ENCODE measurements at places on chromosomes 1 and 21.

- DNase-seq = no peak
These were observed 70.1 kb downstream of the EPHB2 start for GRCh38 chr1:22780696-22781095.

DNA sequence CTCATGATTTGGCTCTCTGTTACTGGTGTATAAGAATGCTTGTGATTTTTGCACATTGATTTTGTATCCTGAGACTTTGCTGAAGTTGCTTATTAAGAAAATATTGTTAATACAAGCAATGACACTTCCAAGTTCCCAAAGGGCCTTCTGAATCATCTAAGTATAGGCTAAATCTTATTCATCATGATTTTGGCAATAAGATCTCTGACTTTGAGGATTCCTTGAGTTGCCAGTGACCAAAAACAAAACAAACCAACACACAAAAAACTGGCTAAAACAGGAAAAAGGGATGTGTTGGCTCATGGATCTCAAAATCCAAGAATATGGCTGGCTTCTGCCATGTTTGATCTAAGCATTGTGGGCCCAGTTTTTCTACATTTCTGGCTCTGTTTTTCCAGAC is 163.4 kb downstream of the HHIPL2 start:
- no peak for DNase-seq

- no peak for DNase-seq
These were observed 5.6 kb downstream of the EPS8L3 start for GRCh38 chr1:109757936-109758786.

GRCh38 chr21:44598061-44598460 is 2.3 kb upstream of the KRTAP10-7 start:
- DNase-seq = no peak

DNA sequence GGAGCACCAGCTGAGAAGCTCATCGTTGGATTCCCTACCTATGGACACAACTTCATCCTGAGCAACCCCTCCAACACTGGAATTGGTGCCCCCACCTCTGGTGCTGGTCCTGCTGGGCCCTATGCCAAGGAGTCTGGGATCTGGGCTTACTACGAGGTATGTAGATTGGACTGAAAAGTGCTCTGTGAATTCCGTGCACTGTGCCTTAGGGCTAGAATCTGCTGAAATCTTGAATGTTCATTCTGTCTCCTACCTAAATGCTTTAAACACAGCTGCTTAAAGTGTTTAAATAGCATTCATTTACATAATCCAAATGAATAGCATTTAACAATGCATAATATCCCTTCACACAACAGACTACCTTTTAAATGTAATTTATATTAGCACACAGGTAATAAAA is 27.9 kb downstream of the CHIA start:
- DNase-seq = no peak

DNA sequence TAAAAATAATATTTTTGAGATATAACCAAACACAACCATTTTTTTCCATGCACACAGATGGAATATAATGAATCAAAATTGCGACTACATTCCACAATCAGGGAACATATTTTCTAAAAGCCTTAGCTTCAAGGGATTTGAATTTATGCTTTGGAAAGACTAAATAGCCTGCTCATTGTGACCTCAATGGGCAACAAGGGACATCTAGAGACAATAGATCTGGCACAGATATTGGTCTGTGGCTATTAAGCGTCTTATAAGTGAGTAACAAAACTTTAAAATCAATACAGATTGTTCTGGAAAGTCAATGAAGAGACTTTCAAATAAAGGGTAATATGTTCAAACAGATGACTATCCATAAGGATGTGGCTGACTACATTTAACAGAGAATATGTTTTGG is 660.6 kb upstream of the ADGRL4 start:
- no peak for DNase-seq

GRCh38 chr1:193234530-193234929 is 48.1 kb upstream of the B3GALT2 start:
- no peak for DNase-seq

DNA sequence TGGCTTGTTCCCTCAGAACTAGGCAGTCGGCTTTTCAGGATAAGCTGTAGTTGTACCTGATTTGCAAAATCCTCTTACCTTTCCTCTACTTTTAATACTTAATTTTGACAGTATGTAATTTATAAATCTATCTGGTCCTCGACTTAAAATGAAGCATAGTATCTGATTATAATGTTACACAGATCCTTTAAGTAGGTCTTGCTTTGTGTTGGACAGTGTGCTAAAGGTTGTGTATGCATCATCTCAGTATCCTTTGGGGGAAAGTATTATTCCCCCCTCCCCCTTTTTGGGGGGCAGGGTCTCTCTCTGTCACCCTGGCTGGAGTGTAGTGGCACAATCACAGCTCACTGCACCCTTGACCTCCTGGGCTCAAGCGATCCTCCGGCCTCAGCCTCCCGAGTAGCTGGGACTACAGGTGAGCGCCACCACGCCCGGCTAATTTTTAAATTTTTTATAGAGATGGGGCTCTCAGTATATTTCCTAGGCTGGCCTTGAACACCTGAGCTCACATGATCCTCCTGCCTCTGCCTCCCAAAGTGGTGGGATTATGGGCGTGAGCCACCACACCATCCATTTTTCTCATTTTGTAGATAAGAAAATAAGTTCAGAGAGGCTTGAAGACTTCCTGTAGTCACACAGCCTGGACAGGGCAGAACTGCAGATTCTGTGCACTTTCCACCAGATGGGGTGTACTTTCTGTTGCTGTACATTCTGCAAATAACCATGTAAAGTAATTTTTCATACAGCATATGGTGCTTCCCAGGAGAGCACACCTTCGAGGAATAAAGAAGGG is 791 bp upstream of the STX6 start:
- DNase-seq = no peak

DNA sequence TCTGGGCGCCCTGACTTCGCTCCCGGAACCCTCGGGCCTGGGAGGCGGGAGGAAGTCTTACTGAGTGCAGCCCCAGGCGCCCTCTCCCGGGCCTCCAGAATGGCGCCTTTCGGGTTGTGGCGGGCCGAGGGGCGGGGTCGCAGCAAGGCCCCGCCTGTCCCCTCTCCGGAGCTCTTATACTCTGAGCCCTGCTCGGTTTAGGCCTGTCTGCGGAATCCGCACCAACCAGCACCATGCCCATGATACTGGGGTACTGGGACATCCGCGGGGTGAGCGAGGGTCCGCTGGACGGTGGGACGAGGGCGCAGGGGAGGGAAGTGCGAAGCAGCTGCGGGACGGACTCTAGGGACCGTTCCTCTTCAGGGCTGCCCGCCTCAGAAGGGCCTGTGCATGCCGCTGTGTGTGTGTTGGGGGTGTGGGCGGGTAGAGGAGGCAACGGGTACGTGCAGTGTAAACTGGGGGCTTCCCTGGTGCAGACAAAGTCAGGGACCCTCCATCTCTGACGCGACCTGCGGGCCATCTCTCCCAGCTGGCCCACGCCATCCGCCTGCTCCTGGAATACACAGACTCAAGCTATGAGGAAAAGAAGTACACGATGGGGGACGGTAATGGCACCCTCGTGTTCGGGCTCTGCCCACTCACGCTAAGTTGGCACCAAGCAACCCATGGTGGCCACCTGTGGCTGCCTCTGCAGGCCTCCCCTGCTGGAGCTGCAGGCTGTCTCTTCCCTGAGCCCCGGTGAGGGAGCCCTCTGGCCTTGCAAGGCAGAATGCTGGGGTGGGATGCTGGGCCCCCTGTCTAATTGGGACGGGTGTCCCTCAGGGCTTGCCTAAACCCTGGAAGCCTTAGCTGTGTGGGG is at the start of gene GSTM1:
Gene GSTM1 (plus strand): TSS at position 177 of the 859 bp plus-strand sequence. CDS start 57 bp downstream, at position 234.
- no peak for DNase-seq

DNA sequence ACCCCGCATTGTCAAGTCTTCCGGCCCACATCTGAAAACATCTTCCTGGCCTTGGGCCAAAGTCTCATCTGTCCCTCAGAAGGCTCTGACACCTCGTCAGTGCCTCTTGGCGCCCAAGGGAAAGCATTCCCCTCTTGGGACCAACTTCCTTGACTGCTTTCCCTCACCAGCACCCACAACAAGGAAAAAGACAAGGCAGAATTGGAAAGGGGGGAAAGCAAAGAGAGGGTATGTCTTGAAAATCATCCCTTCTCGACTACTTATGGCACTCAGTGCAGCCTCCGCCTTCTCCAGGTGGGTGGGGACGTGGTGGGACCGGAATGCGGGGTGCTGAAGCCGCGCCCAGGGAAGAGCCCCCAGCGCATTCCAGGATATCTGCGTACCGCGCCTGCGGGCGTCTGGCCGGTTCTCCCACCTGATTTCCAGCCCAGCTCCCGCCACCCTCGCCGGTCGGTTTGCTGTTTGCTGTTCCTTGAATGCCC is 554 bp upstream of the SLC39A1 start:
- no peak for DNase-seq

- no peak for DNase-seq
These were observed at the start of gene SLC6A9 for GRCh38 chr1:44031252-44032169. SLC6A9 (minus strand) TSS chr1:44031462; CDS start chr1:44024277, 7,185 bp downstream.

GRCh38 chr1:194755241-194755994 is 1569.0 kb upstream of the B3GALT2 start:
- peak; percentile 95 for DNase-seq

- peak; percentile 13 for DNase-seq
These were observed 179.7 kb upstream of the ST6GALNAC5 start for GRCh38 chr1:76687307-76688175.

DNA sequence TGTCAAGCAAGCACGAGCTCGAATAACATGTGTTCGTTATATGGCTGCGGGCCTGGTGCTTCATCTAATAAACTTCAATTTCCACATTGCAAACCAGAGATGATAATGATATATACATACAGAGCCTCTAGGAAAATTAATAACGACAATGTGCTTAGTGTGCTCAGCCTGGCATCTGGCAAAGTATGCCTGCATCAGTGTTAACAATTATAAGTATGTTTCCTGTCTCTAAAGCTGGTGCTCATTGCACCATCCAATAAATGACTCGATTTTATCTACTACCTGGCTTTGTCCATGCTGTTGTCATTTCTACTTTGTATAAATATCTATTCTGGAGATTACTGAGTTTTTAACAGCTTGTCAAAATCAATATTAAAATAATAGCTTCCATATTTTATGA is 1402.6 kb downstream of the MRPL39 start:
- peak; percentile 53 for DNase-seq

GRCh38 chr1:8815582-8816151 is 1.8 kb downstream of the RERE start:
- DNase-seq = no peak

DNA sequence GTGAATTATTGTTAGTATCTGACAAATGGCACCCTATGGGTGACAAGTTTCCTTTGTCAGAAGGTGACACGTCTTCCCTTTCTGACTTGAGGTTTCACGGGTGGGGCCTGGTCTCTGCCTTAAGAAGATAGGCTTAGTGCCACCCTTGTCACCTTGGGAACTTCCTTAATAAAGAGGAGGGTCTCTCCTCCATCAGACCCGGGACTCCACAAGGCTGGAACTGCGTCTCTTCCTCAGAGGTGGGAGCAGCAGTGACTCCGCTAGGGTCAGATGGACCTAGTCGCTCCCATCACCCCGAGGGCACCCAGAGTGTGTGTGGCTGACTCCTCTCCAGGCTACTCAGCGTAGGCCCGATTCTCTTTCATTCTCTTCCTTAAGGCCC is 774 bp upstream of the WDTC1 start:
- no peak for DNase-seq

DNA sequence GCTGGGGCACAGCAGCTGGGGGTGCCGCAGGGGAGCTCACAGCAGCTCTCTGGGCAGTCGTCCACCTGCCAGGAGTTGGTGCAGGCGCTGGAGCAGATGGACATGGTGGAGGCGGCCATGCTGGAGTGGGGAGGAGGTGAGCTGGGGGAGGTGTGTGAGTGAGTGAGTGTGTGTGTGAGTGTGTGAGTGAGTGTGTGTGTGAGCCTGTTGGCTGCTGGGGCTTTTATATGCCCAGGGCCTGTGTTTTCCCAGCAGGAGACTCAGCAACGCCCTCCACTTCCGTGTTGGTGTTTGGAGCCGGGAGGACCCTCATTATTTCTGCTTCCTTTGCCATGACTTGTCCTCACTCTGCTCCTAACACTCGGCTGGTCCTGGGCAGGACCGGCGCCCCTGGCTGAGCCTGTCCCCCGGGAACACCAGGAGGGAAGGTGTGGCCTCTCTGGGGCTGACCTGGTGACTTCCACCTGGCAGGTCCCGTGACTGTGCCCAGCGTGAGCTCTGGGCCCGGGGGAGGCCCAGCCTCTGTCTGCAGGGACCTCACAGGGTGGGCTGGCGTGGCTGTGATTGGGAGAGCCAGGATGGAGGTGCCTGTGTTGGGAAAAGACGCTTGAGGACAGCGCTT is at the start of gene KRTAP10-2:
Gene KRTAP10-2 (minus strand): TSS at position 166 of the 622 bp plus-strand sequence. CDS start 47 bp downstream, at position 119.
- no peak for DNase-seq

GRCh38 chr1:101193733-101194169 is 43.1 kb upstream of the S1PR1 start:
- no peak for DNase-seq

DNA sequence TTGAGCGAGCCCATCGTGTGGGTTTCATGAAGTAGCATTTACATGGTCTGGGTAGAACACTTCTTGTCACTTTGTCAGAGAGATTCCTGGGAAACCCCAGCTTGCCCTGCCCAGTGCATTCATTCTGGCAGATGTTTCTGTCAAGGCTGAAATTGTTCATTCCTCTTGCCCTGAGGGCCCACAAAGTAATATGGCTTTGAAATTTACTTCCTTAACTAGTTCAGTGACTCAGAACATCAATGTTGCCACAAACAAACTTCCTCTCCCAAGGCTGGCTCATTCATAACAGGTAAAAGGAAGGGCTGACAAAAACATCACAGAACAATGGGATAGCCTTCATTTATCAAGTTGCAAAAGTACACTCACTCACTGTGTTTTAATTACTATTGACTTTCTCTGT is 5.0 kb upstream of the KIAA0040 start:
- DNase-seq = no peak

DNA sequence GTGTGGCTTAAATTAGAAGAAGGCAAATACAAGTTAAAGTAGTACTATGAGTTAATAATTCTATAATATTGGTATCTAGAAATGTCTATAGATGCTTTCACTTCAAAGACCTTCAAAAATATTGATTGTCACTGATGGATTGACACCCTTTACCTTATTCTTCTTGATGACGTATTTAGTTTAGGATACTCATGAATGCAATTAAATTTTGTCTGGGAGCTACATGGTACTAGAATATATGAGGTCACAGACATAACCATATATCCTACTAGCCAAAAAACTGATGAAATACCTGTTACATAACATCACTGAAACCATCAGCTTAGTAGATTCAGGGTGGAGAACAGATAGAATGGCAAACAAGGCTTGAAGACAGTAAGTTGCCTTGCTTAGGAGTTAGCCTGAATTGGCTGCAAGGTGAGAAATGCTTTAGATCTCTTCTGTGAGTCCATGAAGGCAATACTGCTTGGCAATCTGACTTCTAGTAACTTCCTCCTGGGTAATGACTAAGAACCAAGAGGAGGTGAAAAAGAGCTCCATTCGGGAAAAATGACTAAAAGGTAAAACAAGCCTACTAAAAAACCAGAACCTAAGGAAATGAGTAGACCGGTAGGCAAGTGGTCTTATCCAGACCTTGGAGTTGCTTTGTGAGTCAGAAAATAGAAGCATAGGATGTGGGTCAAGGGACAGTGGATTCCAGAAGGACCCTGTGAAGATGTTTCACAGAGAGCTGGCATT is 16.9 kb upstream of the ARHGAP29 start:
- no peak for DNase-seq

DNA sequence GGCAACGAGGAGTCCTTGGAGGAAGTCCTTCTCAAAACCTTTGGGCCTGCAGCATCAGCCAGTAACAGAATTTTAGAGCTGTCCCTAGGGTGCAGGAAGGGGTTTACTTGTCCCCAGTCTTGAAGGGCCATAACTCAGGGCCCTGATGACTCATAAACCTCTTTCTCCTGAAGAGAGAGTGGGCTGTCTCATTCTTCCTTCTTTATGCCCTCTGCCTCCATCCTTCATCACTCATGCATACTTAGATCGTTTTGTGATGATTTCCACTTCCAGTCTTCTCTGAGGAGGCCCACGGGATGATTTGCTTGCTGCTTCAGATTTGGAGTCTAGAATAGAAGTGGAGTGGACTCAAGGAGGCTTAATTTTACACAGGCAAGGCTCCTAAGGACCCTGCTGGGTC is 60.2 kb downstream of the NDUFS5 start:
- DNase-seq = no peak
